ENCODE measurements at places on chromosomes 12 and 14. TPM values are rescaled to one million over a fixed set of nuclear protein-coding genes. Genes with fewer than 3 reads are reported as not detected.

The CLEC4C gene
- total RNA-seq = not detected

The LALBA gene
- total RNA-seq = not detected

The ACOT4 gene
- 9.9 TPM for total RNA-seq

The ACYP1 gene
- 3.2 TPM for total RNA-seq

The LYZ gene
- 6.6 TPM for total RNA-seq

The KCNJ8 gene
- total RNA-seq = 26.0 TPM

The ANKS1B gene
- total RNA-seq = 3.6 TPM

DNA sequence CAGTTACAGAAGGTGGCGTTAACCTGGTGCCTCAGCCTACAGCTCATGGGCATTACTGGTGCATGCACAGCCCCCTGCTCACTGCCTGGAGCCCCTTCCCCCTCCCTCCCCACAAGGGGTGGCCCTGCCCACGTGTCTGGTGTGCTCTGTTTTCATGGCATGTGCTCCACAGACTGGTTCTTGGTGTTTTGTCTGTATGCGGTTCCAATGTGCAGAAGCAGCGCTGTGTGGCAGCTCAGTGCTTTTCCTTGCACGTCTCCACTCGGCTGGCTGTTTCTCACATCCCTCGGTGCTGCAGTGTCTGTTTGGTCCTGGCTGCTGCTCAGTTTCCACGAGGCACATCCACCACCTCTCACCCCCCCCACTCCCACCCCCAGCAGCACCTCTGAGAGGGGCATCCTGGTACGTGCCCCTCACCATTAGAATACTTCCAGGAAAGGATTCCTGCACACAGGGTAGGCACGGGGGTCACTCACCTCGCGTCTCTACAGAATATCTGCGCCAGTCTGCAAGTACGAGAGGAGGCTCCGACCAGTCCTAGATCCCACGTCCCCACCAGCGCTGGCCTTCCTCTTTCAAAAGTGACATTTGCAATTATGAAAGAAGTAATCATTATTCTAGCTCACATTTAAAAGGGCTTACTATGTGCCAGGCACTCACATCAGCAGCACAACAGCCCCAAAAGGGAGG is 27.1 kb downstream of the DIO3 start:
- DNase-seq = peak; percentile 19

DNA sequence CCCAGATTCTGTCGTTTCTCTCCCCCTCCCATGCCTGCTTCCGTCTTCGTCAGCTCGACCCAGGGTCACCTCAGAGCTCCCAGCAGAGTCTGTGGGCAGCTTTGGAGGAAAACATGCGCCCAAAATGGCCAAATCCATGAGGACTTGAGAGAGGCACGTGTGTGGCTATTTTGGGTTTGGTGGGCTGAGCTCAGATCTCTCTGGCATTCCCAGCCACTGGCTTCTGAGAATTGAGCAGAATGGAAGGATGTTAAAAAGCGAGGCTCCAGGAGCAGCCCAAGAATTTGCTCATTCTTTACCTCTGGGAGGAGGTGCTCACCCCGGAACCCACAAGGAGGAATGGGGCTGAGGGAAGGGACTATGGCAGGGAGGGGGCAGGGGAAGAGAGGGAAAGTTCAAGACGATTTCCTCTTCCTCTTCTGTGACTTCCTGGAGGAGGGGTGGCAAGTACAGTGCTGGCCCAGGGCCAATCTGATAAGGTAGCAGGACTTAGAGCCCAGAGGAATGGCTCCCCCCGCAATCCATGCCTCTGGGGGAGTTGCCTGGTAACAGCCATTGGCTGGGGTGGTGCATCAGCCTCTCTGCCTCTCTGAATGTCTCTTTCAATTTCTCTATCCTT is 20.1 kb downstream of the TSPAN9 start:
- peak; percentile 79 for DNase-seq

DNA sequence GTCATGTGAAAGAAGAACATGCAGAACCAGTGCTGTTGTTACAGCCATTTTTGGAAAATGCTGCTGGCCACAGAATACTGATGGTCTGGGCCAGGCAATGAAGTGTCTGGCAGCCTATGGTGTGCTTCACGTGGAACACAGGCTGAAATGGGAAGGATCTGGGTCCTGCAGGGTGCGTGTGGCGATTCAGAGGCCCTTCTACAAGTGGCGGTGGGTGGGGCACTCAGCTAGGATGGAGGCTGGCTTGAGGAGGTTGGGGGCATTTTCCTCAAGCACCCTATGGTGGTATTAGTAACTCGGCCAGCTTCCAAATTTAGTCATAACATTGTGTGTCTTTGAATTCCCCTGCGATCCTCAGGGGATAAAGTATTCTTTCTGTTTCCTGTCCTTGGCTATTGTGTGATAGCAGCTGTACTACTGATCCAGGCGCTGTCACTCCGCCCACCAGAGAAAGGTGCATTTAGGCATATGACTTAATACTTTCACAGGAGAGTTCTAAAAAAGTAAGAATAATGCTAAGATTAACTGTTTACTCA is 9.2 kb upstream of the RAD52 start:
- no peak for DNase-seq

DNA sequence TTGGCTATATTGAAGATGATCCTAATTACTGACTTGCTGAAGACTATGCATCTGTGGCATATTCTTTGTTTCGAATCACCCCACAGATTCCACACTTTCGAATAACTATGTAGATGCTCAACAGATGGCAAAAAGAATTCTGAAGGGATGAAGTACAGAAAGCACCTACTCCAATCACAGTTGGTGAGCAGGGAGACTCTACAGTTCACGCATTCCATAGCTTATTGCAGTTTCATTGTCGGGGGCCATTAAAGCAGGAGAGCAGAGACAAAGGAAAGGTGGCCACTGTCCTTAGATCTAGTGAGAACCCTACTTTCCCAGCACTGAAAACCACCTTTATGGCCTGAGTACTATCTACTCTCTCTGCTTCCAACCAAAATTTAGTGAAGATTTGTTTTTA is 191.9 kb downstream of the STXBP6 start:
- DNase-seq = no peak

DNA sequence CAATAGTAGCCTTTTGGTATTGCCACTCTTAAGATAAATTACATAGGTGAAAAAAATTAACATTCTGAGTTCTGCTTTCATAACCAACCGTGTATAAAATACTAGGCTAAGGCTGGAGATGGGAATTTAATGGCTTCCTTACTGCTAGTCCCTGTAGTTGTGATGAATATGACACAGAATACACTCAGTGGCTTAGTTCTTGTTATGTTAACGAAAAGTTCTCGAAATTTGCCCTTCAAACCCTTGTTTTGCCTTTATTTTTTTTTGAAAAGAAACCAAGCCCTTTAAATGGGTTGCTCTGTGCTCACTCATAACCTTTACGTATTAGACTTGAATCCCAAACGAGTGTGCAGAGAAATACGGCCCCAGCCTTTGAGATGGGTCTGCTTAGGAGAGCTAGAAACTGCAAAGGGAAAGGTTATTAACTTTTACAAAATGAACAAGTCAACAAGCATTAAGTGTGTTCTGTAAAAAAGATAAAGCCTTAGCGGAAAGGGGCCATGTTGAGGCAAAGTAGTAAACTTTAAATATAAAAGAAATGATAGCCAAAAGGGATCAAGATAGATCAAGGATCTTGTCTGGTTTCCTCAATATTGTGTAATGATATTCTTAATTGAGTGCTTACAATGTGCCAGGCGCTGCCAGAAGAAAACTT is 1.7 kb downstream of the NUDT4 start:
- DNase-seq = no peak

GRCh38 chr12:99035803-99036202 is 390.7 kb downstream of the APAF1 start:
- no peak for DNase-seq

DNA sequence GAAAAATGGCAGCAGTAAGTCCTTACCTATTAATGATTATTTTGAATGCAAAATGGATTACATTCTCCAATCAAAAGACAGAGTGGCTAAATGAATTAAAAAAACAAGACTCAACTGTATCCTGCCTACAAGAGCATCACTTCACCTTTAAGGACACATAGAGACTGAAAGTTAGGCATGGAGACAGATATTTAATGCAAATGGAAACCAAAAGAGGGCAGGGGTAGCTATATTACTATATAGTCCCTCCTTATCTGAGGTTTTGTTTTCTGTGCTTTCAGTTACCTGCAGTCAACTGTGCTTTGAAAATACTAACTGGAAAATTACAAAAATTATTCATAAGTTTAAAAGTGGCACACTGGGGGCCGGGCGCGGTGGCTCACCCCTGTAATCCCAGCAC is 17.2 kb downstream of the NECAP1 start:
- DNase-seq = no peak

GRCh38 chr12:7113389-7113871 is 4.4 kb upstream of the C1RL start:
- no peak for DNase-seq

- DNase-seq = no peak
Measured at GRCh38 chr12:78611504-78611903, 253.1 kb upstream of the SYT1 start.

DNA sequence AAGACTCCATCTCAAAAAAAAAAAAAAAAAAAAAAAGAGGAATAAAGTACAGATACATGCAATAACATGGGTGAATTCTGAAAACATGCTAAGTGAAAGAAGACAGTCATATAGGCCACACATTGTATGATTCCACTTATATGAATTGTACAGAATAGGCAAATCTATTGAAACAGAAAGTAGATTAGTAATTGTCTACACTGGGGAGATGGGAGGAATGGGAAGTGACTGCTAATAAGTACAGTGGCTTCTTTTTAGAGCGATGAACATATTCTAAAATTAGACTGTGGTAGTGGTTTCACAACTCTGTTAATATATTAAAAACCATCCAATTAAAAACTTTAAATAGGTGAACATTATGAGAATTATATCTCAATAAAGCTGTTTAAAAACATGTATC is 74.4 kb downstream of the ANKS1B start:
- no peak for DNase-seq

DNA sequence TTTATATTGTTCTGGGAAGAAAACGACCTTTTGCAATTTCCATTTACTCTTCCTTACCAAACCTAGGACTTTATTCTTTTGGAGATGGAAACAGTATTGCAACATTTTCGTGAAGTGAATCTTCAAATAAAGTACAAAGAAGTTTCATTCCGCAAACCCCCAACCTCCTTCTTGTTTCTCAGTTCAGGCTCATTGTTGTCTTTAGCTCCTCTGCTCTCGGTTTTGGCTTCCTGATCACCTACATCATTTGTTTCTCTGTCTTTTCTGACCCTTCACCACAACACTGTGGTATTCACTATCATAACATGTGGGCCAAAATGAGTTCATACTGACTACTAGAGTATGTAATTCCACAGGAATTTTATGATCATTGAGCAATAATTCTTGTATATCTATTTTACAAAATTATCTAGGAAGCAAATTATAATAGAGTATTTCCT is 266.8 kb downstream of the ADAMTS20 start:
- DNase-seq = no peak

DNA sequence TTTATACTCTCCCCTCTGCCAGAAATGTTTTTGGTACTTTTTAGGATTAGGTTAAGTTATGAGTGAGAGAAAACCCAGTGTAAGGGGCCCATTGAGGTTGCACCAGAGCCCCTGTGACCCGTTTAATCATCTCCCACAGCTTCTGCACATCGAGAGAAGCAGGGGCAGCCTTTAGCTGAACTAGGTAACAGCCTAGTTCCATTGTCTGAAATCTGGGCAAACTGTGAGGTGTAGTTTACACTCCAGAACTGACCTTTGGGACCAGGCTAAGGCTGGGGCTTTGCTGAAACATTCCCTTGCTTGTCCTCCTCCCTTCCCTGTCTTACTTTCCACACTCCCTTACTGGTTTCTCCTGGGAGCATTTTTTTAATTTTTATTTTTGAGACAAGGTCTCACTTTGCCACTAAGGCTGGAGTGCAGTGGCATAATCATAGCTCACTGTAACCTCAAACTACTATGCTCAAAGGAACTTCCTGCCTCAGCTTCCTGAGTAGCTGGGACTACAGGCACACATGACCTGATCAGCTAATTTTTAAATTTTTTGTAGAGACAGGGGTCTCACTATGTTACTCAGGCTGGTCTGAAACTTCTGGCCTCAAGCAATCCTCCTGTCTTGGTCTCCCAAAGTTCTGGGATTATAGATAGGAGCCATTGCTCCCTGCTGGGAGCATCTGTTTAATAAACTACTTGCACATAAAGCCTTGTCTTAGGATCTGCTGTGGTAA is 25.9 kb upstream of the DHRS2 start:
- peak; percentile 69 for DNase-seq

DNA sequence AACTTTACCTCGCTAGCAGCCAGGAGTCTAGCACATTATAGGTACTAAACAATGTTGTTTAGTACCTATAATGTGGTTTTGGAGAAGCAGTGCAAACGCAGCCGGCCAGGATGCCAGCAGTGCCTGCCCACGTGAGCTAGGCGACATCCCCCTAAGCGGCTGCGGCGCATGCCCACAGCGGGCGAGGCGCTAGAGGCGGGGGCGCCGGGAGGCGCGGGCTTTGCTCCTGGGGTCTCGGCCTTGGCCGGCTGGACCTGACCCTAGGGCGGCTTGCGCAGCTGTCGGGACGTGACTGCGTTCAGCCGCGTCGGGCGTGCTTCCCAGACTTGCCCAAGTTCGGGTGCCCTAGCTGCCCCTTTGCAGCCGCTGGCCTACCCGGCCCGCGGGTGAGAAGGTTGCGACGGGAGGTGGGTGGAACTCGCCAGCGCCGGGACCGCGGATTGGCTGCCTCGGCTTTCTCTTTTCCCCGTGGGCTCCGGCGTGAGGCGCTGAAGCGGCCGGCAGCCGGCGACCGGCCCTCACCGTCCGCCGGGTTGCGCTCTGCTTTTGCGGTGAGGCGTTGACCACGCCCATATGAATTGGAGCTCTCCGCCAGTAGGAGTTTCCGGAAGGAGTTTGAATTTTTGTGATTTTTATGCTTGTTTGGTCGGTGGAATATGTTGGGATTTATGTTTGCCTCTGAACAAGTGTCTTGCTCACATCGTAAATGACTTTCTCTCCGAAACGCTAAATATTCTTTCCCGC is at the start of gene TMEM19:
Gene TMEM19, plus strand, starts transcription at position 169 of the 744 bp plus-strand sequence. CDS start 599 bp downstream, outside the sequence.
- peak; percentile 97 for DNase-seq

- no peak for DNase-seq
Measured at GRCh38 chr14:52298795-52299194, 15.3 kb upstream of the PTGER2 start.

DNA sequence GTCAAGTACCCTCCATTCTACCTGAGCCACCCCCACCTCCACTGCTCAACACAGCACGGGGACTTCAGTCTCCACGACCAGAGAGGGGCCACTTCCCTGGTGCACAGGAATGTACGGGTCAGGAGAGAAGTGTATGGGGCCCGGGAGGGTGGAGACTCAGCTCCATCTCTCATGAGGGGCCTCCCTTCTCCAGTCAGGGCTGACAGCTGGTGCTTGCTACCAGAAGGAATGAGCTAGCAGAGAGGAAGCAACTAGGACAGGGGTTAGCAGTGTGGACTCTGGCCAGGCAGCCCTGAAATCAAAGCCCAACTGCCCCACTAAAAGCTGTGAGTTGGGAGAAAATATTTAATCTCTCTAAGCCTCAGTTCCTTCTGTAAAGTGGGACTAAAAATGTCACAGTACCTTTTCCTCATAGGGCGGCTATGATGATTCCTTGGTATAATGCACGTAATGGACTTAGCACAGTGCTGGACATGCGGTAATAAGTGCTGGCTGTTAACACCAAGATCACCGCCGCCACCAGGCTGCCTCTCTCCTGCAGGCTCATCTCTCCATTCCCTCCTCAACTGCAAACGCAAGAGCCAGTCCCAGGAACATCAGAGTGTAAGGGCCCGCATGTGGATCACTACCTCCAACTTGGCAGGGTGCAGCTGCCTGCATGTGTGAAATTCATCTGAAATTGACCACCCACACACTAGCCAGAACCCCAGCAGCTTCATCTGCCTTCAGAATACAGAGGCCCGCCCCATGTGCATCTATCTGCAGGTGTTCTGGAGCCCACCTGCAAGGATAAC is 14.6 kb downstream of the ACTN1 start:
- DNase-seq = no peak

GRCh38 chr14:50038398-50039119 is 77.8 kb downstream of the VCPKMT start:
- no peak for DNase-seq

GRCh38 chr14:106556665-106557289 is 1030.4 kb downstream of the TMEM121 start:
- peak; percentile 54 for DNase-seq

Measured in left lobe of liver (tissue), 2 donors.